Left forelimb (tissue), 1 donor: ENCODE measurements at places on chromosomes 2 and 18.

DNA sequence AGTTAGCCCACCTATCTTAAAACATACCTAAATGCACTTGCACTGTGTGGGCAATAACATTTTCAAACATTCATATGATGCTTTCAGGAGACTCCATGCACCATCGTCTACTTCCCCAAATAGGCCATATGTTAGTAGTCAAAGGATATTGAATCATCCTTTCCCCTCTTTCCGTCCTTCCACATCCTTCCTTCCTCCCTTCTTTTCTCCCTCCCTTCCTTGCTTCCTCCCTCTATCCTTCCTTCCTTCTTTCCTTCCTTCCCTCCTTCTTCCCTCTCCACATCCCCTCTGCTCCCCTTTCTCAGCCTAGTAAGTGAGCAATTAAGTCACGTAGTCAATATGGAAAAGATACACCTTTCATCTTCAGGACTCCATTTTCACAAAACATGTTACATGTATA lies 73.8 kb downstream of the ZEB2 start:
- DNase-seq: no peak

DNA sequence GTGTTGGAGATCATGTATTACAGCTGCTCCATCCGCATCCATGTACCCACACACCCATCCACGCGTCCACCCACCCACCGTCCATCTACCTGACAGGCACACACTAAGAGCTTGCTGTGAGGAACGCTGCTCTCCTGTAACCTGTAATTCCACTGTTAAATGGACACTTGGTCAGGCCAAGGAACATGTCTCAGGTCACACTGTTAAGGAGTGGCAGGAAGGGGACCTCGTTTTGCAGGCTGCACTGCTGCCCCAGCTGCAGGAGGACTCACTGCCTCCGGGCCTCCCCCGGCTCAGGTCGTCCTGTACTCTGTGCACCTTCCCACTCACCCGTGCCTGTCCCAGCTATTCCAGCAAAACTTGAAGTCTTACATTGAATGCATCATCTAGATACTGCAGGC lies 170.5 kb downstream of the EIPR1 start:
- DNase-seq: no peak

- DNase-seq: no peak
These were observed 1.6 kb upstream of the RAB11FIP5 start for GRCh38 chr2:73114273-73114867.

- no peak for DNase-seq
These were observed 130.8 kb downstream of the FOXI3 start for GRCh38 chr2:88321449-88322248.

DNA sequence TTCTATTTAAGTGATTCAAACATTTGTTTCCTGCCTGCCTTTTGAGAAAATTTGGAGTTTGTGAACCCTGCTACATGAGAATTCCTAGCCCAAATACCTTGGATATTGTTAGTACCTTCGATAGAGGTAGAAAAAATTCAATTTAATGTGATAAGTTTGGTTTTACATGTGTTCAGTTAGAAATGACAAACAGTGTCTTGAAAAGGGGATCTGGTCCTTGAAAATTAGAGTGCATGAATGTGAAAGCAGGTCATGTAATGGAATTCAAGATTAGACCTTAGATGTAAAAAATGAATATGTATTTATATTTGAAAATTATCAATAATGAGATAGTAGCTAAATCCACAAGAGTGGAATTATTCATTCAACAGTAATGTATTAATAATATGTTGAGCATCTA lies 70.5 kb downstream of the PIK3C3 start:
- no peak for DNase-seq

GRCh38 chr18:35578481-35578880 lies 3.1 kb upstream of the GALNT1 start:
- DNase-seq: no peak

- DNase-seq: no peak
These were observed 67.1 kb upstream of the YWHAQ start for GRCh38 chr2:9697909-9698308.

- no peak for DNase-seq
These were observed 26.8 kb upstream of the HAAO start for GRCh38 chr2:42819160-42819559.

DNA sequence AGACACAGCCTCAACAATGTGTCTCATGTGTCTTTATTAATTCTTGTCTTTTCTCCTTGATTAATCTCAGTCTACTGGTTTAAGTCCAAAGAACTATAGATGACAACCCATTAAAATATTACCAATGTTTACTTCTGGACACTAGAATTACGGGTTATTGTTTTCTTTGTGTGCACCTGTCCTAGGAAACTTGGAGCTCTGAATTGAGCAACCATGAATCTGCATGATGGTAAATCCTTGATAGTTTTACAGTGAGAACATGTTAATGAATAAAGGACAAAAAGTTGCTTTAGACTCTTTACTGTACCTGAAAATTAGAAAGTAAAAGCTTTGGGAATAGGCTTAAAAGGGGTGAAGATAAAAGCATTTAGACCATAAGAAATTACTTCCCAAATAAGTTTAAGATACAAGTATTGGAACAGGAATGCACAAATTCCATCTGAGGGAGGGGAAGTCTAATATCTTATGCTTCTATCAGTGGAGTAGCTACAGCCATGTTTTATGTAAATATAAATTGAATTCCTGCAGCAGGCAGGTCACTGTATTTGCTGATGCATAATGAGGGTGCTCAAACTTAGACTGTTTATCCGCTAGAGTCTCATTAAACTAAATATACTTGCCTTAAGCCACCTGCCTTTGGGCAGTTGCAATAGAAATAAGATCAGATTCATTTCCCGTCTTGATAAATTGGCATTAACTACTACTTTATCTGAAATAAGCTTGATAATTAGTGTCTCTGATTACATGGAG lies 603.7 kb upstream of the GCFC2 start:
- no peak for DNase-seq

DNA sequence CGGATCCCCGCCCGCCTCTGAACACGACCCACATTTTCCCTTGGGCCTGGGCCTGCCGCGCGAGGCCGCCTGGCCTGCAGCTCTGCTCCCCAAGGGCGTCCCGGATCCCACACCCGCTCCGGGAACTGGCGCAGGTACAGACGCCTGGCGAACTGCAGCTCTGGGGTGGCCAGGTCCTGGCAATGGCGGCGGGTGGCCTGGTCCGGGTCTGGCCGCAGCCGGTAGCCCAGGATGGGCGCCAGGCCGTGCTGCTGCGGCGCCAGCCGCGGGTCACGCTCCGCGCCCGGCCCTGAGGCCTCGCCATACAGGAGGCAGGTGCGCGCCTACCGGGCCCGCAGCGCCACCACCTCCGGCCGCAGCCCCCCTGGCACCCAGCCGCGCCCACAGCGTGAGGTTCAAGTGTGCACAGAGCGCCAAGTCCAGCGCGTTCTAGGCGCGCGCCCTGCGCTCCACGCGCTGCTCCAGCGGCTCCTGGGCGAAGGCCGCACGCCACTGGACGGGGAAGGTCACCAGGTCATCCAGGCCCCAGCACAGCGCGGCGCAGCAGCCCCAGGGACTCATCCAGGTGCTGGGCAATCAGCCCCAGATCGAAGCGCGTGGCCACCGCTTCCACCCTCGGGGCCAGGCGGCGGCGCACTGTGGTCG lies 9.5 kb downstream of the AQP12A start:
- DNase-seq: no peak

GRCh38 chr18:62963507-62963906 lies 248.2 kb downstream of the PHLPP1 start:
- DNase-seq: no peak

DNA sequence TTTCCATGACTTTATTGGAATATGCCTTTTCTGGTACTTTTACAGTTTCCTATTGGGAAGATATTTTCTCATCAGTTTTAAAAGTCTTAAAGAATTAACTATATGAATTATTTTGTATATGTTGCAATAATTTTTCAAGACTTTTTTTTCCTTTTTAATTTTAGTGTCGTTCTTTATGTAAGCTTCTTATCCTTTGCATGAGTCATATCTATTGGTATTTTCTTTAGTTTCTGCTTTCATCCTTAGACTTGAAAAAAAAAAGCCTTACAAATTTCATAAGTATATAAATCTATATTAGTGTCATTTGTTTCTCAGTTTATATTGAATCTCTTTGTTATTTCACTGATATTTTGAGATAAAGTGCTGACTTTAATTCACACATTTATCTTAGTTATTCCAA lies 94.9 kb downstream of the DSEL start:
- no peak for DNase-seq

- no peak for DNase-seq
These were observed 9.3 kb upstream of the SCYGR5 start for GRCh38 chr2:227657199-227657845.

- no peak for DNase-seq
These were observed 665.4 kb downstream of the BCL11A start for GRCh38 chr2:59888015-59888414.

GRCh38 chr2:180669016-180669415 lies 311.4 kb upstream of the UBE2E3 start:
- DNase-seq: no peak

DNA sequence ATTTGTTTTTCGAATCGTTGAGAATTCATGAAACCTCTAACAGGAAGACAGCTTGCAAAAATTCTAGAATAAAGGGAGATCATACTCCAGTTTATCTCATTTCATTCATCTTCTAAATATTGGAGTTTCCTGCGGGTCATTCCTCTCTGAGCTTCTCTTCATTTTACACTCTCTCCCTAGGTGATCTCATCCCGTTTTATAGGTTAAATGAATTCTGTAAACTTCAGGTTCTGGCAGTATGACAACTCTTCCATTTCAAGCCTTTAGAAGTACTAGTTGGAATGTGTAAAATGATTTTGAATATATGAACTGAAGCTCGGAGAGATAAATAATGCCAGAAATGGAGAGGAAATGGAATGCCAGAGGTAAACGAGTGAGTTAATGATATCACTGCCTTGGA lies 312.4 kb downstream of the METTL4 start:
- DNase-seq: no peak

DNA sequence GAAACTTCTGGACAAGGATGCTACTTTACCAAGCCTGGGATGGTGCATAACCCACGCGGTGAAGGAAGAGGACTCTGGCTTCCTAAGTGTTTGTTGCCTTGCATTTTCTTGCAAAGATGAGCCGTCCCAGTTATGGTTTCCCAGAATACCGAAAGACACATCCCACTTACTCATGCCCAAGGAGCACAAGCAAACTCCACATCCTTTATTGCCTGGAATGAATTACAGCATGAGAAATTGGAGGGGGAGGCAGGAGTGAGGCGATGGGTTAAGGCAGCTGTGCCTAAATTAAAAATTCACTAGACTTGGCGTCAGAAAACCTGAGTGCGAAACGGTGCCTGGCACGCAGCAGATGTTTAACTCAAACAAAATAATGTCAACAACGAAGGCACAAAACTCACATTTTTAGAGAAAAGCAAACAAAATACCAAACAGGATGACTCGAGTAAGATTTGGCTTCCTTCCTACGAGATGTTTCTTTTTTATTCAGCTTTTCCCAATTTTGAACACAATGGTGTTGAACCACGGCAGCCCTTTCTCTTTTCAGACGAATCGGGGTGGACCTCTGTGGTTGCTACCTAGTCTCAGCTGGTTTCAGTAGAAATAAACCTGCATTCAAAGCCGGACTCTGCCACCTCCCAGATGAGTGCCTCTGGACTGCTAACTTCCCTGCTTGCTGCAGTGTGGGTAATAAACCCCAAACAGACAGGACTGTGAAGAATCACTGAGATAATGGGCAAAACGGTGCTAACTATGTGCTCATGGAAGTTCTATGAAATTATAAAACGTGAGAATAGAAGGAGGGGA lies 100.3 kb upstream of the NCK2 start:
- peak; percentile 55 for DNase-seq

- DNase-seq: no peak
These were observed 17.0 kb upstream of the RBMS1 start for GRCh38 chr2:160510617-160511016.

DNA sequence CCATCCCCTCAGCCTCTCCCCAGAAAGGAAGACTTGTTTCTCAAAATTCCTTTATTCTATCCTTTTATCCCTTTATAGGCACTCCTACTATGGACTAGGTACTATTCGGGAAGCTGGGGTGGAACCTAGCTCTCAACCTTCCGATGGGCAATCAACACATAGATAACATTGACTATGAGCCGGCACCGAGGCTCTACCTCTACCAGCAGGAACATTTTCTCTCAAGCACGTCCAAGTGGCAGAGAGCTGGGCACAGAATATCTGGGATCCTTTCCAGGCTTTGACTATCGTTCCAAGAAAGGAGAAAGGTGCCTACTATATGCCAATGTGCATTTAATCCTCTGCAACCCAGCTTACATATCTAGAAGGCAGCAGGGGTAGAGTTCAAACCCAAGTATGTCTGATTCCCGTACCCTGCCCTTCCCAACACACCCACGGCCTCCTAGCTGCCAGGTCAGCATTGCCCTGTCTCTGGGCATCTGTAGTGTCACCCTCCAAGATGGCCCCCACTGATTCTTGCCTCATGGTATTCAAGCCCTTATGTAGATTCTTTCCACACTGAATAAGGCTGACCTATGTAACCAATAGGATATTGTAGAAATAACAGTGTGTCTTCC lies 28.3 kb downstream of the TNS1 start:
- no peak for DNase-seq

GRCh38 chr2:54867457-54867856 lies 144.0 kb downstream of the EML6 start:
- DNase-seq: no peak

- DNase-seq: no peak
These were observed 23.7 kb upstream of the MRPL19 start for GRCh38 chr2:75622929-75623328.

DNA sequence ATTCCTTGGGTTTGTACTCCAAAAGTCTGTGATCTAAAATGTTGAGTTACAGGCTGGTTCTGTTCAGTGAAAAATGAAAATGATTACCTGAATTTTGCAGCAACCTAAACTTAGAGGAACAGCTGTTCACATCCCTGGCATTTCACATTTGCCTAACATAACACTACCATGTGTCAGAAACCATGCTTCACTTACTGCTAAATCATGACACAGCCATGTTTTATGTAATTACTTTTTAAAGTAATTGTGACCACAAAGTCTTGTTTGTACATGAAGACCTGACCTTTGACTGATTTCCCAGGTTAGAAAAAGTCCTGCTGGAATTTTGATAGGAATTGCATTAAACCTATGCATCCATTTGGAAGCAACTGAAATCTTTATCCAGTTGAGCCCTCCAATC lies 79.1 kb downstream of the FAM168B start:
- no peak for DNase-seq

DNA sequence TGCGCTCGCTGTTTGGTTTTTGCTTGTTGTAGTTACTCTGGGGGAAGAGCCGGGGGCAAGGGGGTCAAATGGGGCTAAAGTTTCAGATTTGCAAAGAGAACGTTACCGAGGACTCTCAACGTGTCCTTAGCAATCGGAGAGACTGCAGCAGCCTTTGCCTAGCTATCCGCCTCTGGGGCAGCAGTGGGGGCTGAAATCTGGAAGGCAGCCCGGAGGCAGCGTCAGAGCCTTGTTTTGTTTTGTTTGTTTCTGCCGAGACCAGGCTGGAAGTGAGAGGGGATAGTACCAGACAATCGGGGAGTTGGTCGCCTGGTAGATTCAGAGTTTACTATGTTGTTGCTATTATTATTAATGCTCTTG lies 1.2 kb downstream of the CDH20 start:
- DNase-seq: no peak

DNA sequence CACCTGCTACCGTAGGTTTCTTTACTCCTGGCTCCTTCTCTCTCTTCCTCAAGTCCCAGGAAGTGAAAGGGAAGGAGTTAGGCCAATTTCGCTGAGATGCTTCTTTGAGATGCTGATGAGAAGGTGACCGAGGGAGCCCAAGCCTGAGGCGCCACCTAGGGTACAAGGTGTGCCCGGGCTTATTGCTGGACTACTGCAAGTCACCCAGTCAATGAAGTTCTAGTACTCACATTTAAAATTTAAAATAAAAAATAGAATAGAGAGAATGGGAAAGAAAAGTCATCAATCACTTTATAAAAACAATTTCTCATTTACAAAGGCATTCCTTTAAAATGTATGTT lies 45.3 kb downstream of the ACAA2 start:
- no peak for DNase-seq
